ENCODE measurements at places on chromosomes 5 and 9.

- no peak for DNase-seq
Observed at GRCh38 chr5:3142261-3143027, 391.0 kb upstream of the IRX2 start.

- no peak for DNase-seq
Observed at GRCh38 chr5:5504325-5504724, 81.8 kb downstream of the ICE1 start.

GRCh38 chr9:72292874-72293607 lies 72.0 kb downstream of the ZFAND5 start:
- DNase-seq, result no peak

DNA sequence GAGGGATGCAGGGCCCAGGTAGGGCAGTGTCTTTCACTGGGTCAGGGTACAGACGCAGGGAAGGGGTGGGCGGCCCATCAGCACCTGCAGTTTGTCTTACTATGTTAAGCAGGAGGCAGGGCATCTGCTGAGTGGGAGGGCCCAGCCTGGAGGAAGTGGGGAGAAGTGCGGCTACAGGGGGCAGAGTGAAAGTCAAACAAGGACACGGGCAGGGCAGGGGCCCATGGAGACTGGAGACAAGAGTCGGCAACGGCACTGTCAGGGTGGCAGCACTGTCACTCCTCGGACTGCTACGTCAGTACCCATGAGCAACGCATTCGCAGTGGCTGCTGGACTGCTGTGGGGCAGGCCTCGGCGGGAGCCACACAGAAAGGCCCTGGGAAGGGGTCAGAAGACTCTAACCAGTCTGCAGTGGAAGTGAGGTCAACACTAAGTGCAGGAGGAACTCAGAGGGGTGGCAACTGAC lies 19.7 kb downstream of the CAMSAP1 start:
- peak; percentile 63 for DNase-seq

- DNase-seq, result no peak
Observed at GRCh38 chr5:172443441-172444109, 10.8 kb downstream of the SH3PXD2B start.

DNA sequence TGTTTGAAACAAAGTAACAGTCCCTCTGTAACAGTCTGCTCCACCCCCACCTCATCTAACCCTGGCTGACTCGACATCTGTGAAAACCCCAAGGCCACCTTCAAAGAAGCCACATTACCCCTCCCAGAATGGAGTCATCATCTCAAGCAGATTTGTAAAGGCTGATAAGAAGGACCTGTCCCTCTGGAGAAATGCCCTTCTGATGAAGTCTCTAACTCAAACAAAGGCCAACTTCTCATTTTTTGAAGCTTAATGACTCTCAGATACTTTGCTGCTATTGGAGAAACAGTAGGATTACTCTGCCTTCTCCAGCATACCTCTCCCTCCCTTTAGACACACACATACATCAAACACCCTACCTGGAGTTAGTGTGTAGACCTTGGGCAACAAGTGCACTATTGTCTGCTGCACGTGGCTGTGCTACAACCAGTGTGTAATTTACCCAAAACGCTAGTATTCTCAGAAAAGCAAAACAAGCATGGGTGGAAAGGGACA lies 5.3 kb upstream of the SUSD1 start:
- DNase-seq, result no peak

DNA sequence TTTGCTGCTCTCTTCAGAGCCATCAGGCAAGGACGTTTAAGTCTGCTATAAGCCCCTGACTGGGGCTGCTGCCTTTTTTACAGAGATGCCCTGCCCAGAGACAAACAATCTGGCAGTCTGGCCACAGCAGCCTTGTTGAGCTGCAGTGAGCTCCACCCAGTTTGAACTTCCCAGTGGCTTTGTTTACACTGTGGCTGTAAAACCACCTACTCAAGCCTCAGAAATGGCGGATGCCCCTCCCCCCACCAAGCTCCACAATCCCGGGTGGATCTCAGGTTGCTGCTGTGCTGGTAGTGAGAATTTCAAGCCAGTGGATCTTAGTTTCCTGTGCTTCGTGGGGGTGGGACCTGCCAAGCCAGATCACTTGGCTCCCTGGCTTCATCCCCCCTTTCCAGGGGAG lies 59.7 kb upstream of the SNCAIP start:
- DNase-seq, result no peak

- DNase-seq, result no peak
Observed at GRCh38 chr5:76849419-76850291, at the start of gene S100Z. Gene S100Z, plus strand, starts transcription at chr5:76850014. Its CDS starts 25,346 bp downstream, at chr5:76875360.

GRCh38 chr5:81154725-81155124 lies 78.4 kb upstream of the CKMT2 start:
- no peak for DNase-seq

DNA sequence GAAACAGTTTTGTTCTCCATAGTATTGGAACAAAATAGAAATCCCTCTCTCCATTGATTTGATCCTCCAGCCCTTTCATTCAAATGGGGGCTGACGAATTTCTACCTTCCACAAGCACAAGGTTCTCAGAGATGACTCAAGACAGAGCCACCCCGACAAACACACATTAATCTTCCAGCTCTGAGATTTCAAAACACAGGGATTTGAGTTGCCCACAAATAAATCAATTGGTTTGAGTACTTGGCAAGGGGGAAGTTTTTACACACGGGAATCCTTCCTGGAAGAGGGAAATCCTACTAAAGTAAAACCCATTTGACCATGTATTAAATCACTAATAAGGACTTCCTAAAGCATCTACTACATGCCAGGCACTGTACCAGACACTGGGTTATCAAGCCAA lies 5.4 kb downstream of the ADRA1B start:
- DNase-seq, result no peak

GRCh38 chr5:178392386-178392785 lies 159.8 kb upstream of the PHYKPL start:
- no peak for DNase-seq

DNA sequence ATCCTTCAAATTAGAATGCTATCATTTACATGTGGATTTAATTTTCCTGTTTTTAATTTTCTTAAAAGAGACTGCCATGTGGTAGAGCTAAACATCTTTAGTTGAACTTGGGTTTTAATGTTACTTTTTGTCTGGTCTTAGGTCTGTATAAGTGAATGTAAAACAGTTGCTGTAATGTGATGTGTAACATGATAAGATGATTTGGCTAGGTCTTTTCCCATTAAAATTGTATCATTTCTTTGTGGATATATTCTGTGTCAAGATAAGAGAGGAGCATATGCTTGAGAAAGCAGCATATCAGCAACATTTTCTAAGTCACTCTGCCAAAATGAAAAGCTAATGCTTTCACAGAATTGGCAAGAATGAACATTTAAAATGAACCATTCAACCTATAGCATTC lies 18.5 kb downstream of the TMEM167A start:
- no peak for DNase-seq

DNA sequence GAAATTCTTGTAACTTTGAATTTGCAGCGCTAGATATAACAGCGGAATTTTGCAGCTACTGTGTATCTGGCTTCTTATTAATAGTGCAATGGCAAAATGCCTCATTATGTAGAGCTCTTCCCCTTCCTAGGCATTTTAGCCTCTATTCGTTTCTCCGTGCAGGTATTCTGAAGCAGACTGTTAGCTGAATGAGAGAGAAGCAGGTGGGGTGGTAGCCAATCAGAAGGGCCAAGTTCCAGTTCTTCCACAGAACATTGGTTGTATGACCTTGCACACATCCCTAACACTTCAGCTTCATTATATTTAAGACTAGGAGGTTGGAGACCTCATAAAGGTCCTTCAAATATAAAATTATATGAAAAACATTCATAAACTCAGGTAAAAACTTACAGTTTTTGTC lies 1.2 kb upstream of the VPS13A start:
- DNase-seq, result no peak

GRCh38 chr9:35745569-35745968 lies 3.5 kb downstream of the GBA2 start:
- no peak for DNase-seq

DNA sequence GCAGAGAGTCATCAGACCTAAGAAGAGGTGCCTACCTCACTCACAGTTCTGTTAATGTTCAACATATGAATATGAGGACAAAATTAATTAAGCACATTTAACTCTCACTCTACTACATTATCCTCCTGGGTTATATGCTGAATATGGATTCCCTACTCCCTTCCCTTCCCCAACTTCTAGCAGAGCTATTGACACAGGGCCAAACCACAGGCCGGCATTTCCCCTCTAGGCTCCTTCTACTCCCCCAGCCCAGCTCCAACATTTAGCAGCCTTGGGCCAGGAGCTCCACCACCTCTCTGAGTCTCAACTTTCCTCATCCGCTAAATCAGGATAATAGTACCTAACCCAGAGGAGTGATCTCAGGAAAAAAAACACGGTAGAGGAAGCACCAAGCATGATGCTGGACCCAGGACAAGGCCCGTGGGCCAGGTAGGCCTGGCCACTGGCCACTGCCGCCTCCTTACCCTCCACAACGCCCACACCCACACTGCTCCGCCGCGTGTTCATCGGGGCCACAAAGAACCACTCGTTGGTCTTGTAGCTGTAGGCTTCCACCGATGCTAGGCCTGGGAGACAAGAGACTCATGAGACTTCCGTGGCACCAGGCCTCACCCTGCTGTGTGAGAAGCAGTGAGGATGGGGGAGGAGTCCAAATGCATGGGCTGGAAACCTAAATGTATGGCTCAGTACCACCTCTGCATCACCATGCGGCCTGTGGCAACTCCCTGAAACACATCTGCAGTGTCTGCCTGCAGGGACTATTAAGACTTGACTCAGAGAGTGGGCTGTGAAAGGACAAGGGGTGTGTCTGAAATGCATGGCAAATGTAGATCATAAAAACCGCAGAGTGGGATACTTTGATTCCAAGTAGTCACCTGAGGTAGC lies 98.8 kb downstream of the KLHL3 start:
- no peak for DNase-seq

DNA sequence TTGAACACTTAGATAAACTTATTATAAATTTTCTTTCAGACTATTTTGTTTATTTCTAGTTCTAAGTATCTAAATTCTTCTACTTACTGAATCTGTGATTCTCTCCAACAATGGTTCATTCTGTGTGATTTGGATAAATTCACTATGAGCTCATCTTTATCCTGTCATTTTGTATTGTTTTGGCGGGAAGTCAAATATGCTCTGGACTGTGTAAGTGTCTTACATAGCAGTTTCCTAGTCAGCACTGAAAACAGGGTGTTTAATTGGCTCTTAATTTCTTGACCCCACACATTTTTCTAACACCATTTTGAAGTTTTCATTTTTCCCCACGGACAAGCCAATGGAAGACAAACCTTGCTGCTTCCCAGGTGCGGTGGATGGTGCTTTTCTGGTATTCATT lies 207.0 kb upstream of the ACO1 start:
- no peak for DNase-seq

- DNase-seq, result no peak
Observed at GRCh38 chr9:125632321-125633115, 74.5 kb downstream of the MAPKAP1 start.

- no peak for DNase-seq
Observed at GRCh38 chr5:118616281-118616680, 372.1 kb downstream of the DTWD2 start.

- DNase-seq, result no peak
Observed at GRCh38 chr5:107864793-107865192, 194.1 kb upstream of the EFNA5 start.

DNA sequence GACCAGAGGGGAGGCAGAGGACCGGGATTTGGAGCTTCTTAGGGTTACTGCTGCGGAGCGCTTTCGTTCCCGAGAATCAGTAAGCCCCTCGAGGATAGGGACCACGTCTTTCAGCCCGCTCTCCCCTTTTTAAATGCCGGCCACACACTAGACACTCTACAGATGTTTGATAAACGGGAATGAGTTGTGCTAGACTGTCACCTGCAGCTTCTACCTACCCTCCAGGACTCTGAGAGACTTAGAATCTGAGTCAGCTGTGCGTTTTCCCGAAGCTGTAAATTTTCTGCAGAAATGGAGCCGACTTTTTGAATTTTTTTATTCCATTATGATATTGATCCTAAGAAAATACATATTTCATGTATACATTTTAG lies 670 bp downstream of the CCDC171 start:
- no peak for DNase-seq

GRCh38 chr9:88358723-88359122 lies 29.5 kb upstream of the SPIN1 start:
- no peak for DNase-seq

- DNase-seq, result no peak
Observed at GRCh38 chr9:105436783-105437182, 11.1 kb upstream of the FSD1L start.

DNA sequence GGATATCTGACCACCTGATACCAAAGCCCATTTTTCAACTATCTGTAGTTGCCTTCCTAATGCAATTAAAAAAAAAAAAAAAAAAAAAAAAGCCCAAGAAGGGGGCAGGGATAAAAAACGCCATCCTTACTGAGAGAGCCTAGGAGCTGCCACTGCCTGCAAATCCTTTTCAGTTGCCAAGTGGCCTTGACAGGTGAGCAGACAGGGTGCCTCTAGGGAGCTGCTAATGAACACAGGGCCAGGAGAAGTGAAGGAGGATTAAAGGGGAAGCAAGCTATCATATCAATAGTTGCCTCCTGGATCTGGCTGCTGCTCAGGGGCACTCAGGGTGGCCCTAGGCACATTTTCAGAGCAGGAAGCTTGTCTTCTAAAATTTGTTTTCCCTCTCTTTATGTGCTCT lies 547.4 kb downstream of the TLE1 start:
- DNase-seq, result no peak

DNA sequence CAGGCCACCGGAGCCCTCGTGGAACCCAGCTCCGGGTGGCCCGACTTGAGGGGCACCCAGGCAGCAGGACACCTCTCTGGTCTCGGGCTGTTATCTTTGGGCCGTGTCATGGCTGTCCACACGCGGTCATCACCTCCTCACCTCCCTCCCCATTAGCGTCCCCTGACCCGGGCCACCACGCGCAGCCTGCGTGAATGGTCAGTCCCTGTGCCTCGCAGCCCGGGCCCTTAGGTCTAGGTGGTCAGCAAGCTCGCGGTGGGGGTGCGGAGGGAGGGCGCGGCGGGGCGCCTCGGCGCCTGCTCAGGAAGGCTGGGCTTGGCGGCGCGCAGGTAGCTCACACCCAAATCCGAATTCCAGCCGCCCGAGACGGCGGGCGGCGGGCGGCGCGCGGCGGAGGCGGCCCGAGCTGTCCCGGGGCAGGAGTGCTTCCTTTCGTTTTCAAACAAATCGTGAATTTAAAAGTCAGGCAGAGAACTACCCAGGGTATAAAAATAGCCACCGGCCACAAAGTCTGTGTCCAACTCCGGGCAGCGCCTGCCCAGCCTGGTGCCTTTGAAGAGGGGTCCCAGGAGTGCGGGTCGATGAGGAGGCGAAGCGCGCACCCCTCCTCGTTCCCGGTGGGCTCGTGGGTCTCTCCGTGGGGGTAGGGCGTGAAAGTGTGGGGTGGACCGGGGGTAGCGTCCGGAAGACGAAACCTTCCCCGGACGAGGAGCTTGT lies 1.0 kb upstream of the RXRA start:
- DNase-seq, result peak; percentile 47

- no peak for DNase-seq
Observed at GRCh38 chr9:35852876-35853865, 17.0 kb downstream of the OR13J1 start.

- no peak for DNase-seq
Observed at GRCh38 chr5:81420039-81420667, 26.2 kb upstream of the ACOT12 start.

- no peak for DNase-seq
Observed at GRCh38 chr5:5978501-5979376, 399.6 kb downstream of the MED10 start.

GRCh38 chr5:61919920-61920319 lies 386.1 kb upstream of the KIF2A start:
- no peak for DNase-seq

GRCh38 chr5:139962445-139962844 lies 80.7 kb downstream of the NRG2 start:
- DNase-seq, result no peak
